ENCODE measurements at places on chromosomes 7 and 10.

DNA sequence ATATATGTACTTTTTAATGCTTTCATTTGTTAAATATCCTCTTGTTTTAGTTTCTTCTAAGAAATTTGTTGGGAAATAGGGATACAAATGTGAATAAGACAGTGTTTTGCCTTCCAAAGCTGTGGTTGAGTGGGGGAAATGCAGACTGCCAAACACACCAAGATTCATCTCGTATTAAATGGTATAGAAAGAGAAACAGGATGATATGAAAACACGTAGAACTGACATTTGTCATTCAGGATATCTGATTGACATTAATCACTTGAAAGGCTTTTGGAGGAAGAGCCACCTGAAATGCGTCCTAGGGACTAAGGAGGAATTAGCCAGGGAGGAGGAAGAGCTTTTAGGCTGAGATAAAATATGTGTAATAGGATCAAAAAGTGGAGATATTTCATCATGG, 287.4 kb upstream of the SEMA3C start:
- no peak overlapping the region for H3K27ac ChIP-seq
- no peak for DNase-seq
- no peaks in the 10 kb centered on the region for H3K36me3 ChIP-seq
- H3K4me1 ChIP-seq = no peaks in the 10 kb centered on the region
- no peak overlapping the region for H3K4me3 ChIP-seq

DNA sequence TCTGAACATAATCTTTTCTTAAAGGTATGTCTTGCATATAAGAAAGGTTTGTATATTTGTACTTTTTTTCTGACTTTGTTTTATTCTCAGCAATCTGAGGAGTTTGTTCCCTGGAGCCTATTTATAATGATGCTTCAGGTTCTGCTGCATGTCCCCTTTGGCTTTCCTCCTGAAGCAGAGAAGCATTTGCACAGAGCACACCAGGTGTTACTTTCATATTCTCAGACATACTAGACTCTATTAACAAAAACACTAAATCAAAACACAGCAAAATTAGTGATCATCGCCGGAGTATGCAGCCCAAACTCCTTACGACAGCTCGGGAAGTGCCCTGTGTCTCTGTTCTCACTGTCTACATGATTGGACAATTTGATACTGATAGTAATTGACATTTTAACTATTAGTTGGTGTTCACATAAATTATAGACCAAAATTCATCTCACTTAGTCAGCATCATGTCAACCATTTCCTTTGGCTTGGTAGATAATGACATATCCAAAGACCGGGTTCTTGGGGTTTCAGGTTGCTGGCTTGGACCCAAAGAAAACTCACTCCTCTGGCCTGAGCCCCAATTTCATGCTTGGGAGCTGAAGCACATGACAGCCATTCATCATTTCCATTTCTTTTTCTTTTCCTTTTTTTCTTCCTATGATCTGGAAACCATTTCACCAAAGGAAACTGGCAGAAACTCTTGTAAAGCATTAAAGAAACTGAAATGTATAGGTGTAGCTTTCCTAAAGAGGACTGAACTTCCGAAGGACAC, 400.1 kb upstream of the NRP1 start:
- H3K27me3 ChIP-seq = no peaks in the 10 kb centered on the region
- no peak for DNase-seq
- no peaks in the 10 kb centered on the region for H3K36me3 ChIP-seq
- H3K4me1 ChIP-seq = no peaks in the 10 kb centered on the region
- no peak overlapping the region for H3K4me3 ChIP-seq
- no peak overlapping the region for H3K27ac ChIP-seq

GRCh38 chr10:114142018-114142417, 32.0 kb downstream of the CCDC186 start:
- no peaks in the 10 kb centered on the region for H3K4me1 ChIP-seq
- peaks cover 9% of the 10 kb centered on the region for H3K36me3 ChIP-seq
- no peaks in the 10 kb centered on the region for H3K27me3 ChIP-seq
- H3K4me3 ChIP-seq = no peak overlapping the region
- H3K27ac ChIP-seq = no peak overlapping the region

- H3K36me3 ChIP-seq = peaks cover 9% of the 10 kb centered on the region
- no peak overlapping the region for H3K4me3 ChIP-seq
- H3K27ac ChIP-seq = peak overlapping the region; percentile 60
- peak; percentile 10 for DNase-seq
Measured at GRCh38 chr10:13143766-13144165, 17.6 kb upstream of the MCM10 start.

- H3K27ac ChIP-seq = no peak overlapping the region
- no peaks in the 10 kb centered on the region for H3K27me3 ChIP-seq
- H3K36me3 ChIP-seq = no peaks in the 10 kb centered on the region
- no peak overlapping the region for H3K4me3 ChIP-seq
Measured at GRCh38 chr10:61318429-61318828, 134.8 kb downstream of the TMEM26 start.

DNA sequence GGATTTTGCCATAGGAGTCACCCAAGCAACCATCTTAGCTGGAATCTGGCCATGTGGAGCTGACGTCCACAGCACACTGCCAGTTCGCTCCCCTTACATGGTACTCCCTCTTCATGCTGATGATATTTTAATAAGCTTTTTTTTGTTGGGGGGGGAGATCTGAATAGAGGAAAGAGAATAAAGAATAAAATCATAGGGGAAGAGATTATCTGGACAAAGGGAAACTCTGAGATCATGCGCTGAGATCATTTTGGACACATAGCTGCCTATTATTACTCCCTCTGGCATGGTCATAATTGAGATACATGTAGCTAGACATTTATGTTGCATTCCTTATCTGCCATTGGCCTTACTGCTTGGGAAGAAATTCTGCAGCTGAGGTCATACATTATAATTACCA, 282.7 kb downstream of the HTR7 start:
- H3K4me1 ChIP-seq = peaks cover 4% of the 10 kb centered on the region
- no peak overlapping the region for H3K27ac ChIP-seq
- no peak for DNase-seq
- no peak overlapping the region for H3K4me3 ChIP-seq
- no peaks in the 10 kb centered on the region for H3K27me3 ChIP-seq

DNA sequence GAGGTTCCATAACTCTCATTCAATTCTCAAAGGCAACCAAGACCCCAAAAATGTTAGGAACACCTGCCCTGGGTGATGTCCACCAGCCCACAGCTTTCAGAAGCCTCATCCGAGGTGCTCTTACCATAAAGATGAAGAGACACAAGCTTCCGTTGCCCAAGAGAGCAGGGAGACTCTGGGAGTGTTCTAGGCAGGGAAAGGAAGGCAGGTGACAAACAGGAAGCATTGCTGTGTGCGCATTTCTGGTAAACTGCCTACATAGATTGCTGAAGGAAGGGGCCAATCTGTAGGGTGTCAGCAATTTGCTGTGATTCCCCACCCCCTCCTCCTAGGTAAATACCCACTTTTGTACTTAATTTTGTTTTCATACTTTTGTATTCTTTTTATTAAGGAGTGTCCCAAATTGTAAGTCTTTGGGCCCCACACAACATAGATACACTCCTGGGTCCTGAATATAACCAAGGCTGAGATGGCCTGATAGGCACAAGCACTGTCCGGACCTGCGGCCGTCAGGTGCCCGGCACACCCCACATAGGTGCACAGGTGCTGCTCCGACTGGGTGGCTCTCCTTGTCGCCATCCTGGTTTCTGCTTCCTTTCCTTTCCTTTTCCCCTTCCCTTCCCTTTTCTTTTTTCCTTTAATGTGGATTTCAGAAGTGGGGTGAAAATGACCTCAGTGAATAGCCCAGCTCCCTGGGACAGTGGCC, 51.4 kb upstream of the SMNDC1 start:
- no peak overlapping the region for H3K4me3 ChIP-seq
- H3K27me3 ChIP-seq = no peaks in the 10 kb centered on the region
- DNase-seq = no peak
- no peaks in the 10 kb centered on the region for H3K36me3 ChIP-seq
- peaks cover 16% of the 10 kb centered on the region for H3K4me1 ChIP-seq

DNA sequence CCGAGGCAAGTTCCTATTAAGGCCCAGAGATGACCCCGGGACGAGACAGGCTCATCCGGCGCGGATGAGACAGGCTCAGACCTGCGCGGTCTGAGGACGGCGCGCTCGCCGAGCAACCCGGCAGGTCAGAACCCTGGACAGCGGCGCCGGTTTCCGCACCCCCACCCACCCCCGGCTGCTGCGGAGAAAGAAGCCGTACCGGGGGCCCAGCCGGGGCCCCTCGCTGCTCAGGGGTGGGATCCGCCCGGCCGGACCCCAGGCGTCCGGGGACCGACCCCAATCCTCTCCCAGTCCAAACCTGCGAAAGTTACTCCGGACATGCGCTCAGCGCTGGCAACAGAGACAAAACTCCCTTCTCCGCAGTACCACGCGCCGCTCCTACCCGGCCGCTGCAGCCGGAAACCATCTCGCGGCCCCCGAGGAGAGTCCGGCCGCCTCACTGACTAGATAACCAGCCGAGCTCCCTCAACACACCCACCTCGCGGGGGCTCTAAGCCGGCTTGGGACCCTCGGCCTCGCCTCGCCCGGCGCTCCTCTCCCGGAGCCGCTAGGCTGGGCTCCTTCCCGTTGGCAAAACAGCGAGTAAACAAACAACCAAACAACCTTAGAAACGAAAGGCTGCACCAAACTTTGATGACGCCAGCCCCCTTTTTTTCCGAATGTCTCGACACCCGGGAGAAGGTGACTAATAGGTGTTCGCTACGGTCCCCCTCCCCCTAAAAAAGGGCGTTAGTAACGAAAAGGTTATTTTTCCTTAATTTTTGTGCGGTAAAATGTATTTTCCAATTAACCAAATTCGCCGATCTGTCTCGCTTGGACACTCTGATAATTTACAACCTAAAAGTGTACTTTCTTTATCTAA, 2.3 kb upstream of the DRGX start:
- no peaks in the 10 kb centered on the region for H3K36me3 ChIP-seq
- H3K4me3 ChIP-seq = no peak overlapping the region
- peaks cover 17% of the 10 kb centered on the region for H3K4me1 ChIP-seq
- DNase-seq = no peak

DNA sequence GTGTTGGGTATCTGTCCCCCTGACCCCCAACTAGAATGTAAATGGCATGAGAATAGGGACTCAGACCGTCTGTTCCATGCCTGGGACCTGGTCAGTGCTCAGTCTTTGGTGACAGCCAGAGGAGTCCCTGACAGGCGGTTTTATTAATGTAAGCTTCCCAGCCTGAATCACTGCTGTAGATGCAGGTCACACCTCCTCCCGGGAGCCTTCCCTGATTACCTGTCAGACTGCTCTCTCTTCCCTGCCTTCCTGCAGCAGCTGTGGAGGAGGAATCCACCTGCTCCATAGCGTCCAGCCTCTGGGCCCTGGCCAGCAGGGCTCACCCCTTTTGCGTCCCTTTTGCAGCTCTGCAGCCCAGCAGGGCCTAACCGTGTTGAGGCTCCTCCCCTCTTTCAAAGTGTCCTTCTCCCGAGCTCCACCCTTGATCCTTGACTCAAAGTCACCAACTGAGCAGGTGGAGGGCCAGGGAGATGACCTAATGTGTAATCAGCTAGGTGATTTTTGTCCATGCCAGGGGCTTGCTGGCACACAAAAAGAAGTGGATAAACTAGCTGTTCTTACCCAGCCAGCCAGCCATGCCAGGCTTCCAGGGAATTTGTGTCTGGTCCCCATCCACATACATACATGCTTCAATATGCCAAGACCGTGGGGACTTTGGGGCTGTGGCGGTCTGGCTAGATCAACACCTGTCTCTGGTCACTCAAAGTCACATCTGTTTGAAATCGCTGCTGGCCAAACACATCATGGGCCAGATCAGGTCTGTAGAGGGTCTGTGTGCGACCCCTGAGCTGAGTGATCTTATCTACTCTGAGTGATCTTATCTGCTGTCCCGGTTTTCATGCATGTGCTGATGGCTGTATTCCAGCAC, 195.1 kb downstream of the CCDC3 start:
- H3K36me3 ChIP-seq = no peaks in the 10 kb centered on the region
- no peak overlapping the region for H3K4me3 ChIP-seq
- no peaks in the 10 kb centered on the region for H3K4me1 ChIP-seq
- no peak for DNase-seq
- H3K27me3 ChIP-seq = no peaks in the 10 kb centered on the region

GRCh38 chr10:133373174-133374090, at the start of gene ECHS1:
Gene ECHS1 (minus strand): TSS chr10:133373354. CDS start chr10:133373333, 21 bp downstream.
- H3K36me3 ChIP-seq = peaks cover 28% of the 10 kb centered on the region
- peaks cover 11% of the 10 kb centered on the region for H3K4me1 ChIP-seq

GRCh38 chr10:90197766-90198165, 496.4 kb downstream of the KIF20B start:
- peak; percentile 29 for DNase-seq
- H3K36me3 ChIP-seq = no peaks in the 10 kb centered on the region
- H3K4me1 ChIP-seq = no peaks in the 10 kb centered on the region

- H3K4me1 ChIP-seq = no peaks in the 10 kb centered on the region
- H3K36me3 ChIP-seq = no peaks in the 10 kb centered on the region
- H3K27me3 ChIP-seq = no peaks in the 10 kb centered on the region
- DNase-seq = no peak
Measured at GRCh38 chr10:111493024-111493625, 416.3 kb downstream of the ADRA2A start.

DNA sequence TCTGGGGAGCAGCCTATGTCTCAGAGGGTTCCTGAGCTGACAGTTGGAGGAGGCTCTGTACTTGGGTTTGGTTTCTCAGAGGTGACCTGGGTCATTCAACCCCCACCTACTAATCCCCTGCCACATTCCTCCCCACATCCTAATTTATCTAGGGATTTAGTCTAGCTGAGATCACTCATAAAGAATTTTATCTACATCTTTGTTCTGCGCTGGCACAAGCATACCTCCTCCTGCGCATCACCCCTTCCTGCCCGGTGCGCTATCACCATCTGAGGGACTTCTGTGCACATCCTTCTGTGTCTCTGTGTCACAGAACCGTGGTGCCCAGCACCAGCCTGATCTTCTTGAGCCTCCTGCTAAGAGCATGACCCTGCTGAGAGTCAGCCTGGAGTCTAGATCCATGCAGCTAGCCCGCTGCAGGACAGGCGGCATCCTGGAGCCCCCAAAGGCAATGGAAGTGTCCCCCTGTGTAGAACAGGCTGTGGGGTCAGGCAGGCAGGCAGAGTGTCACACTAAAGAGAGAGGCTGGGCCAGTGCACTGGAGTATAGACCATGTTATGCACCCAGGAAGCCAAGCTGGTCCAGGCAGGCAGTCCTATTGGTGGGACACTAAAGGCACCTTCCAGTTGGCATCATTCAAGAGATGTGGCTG, 63.6 kb downstream of the ARHGAP22 start:
- peak; percentile 14 for DNase-seq
- no peaks in the 10 kb centered on the region for H3K36me3 ChIP-seq
- H3K27me3 ChIP-seq = no peaks in the 10 kb centered on the region

- H3K36me3 ChIP-seq = no peaks in the 10 kb centered on the region
- no peak for DNase-seq
- no peaks in the 10 kb centered on the region for H3K27me3 ChIP-seq
- H3K4me3 ChIP-seq = no peak overlapping the region
- no peak overlapping the region for H3K27ac ChIP-seq
Measured at GRCh38 chr10:67225226-67225625, 299.4 kb downstream of the LRRTM3 start.

DNA sequence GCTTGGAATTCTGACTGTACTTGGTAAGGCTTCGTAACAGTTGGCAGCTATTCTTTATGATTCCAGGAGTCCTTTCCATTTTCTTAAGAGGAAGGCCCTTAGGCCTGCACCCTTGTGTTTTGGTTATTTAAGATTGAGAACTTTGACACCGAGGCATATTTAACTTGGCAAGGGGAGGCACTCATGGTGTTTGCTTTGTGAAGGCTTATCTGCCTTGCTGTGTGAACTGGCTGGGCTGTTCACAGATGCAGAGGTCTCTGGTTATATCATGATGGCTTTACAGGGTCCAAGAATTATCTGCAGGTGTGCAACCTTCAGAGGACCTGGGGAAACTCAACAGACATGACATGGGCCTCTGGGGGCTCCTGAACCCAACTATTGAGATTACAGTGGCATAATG, 833 bp upstream of the PNLIPRP1 start:
- H3K4me3 ChIP-seq = no peak overlapping the region
- H3K27ac ChIP-seq = no peak overlapping the region
- H3K36me3 ChIP-seq = no peaks in the 10 kb centered on the region
- no peaks in the 10 kb centered on the region for H3K27me3 ChIP-seq
